ENCODE measurements at places on chromosomes 5 and 9.

GRCh38 chr5:158761161-158761560, 338.6 kb downstream of the EBF1 start:
- no peak for DNase-seq

DNA sequence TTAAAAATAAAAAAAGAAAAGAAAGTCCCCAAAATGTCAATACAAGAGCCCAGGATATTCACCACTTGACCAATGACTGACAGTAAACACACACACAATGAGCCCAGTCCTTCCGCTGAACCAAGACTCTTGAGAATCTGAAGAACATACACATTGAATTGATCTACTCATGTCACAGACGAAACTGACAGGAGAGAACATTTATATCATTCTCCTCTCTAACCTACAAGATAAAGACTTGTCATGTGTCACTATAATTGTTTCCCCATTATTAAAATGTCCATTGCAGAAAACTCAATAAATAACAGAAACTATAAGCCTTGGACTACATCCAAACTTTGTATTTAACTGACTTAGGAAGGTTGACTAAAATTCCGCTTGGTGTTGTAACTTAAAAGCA, 296.7 kb downstream of the EPB41L4A start:
- no peak for DNase-seq

DNA sequence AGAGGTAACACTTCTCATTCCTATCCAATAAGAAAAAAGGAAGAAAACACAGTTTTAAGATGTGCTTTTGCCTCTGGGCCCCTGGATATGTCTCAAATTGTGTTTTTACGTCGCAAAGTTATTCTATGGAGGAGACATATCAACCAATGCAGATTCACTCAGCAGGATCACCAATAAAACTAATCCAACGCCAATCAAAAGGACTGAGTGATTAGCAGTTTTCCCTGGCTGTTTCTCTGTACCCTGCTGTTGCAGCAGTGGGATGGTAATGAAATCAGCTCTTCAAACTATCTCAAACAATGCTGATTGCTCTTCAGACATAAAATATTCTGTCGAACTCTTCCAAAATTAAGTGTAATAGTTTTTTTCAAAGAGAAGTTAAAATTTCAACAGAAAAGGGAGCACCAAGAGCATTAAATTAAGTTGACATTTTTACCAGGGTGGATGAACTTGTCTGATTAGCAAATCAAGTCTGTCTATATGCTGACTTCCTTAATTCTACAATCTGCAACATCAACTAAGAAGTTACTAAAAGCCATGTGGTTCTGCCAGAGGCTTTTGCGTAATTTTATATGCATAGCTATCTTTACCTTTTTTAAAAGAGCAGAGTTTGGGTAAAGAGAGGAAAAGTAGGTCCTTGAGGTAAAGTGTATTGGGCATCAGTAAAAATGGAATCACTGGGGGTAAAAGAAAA, 9.7 kb upstream of the HK3 start:
- DNase-seq: no peak

GRCh38 chr5:171542525-171543140, 123.2 kb downstream of the FGF18 start:
- DNase-seq: no peak

GRCh38 chr9:132991351-132992300, 13.1 kb downstream of the GFI1B start:
- DNase-seq: no peak

DNA sequence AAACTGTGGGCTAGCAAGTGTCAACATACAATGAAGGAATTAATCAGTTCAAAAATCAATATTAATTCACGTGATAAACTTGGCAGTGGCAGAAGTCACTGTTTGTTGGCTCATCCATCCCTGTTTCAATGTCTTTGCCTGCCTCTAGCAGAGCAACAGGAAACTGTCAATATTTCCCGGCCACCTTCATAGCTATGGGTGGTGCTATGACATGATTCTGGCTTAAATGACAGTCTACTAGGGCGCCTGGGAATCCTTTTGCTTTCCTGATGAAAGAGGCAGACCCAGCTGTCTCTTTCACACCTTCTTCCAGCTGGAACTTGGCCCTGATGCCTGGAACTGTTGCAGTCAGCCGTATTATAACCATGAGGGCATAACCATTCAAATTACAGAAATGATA, 72.1 kb upstream of the DNAH5 start:
- DNase-seq: no peak

DNA sequence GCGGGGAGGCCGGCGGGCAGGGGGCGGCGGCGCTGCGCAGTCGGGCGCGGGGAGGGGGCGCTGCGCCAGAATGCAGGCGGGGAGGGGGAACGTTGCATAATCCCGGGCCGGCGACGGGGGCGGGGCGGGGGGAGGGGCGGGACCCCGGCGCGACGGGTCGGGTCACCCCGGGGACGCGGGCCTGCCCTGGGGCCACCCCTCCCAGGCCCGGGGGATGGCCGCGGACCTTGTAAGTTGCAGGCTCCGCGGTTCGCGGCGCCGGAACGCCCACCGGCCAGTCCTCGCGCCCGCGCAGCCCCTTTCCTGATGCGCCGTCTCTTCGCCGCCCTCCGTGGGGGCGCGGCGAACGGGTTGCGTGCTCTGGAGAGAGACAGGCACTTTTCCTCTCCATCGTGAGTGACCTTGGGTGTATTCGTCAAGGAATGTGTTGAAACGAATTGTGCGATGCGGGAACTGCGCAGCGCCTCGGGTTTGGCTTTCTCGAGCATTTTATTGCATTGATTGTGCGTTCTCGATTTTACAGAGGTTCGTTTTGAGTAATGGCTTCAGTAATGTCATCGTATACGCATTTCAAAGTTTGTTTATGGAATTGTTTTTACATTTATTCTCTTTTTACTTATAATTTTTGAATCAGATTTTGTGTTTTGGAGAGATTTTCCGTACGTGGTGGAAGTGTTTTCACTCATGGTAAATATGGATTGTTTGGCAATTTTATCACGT, 802 bp downstream of the SPIN1 start:
- peak; percentile 57 for DNase-seq

- DNase-seq: no peak
Measured at GRCh38 chr9:90007516-90008440, 403.0 kb downstream of the GADD45G start.

- DNase-seq: no peak
Measured at GRCh38 chr9:35560625-35561337, 44.3 kb upstream of the TESK1 start.

GRCh38 chr5:169283887-169284286, 17.1 kb downstream of the SLIT3 start:
- no peak for DNase-seq

- no peak for DNase-seq
Measured at GRCh38 chr9:5631026-5631425, 2.1 kb downstream of the RIC1 start.

DNA sequence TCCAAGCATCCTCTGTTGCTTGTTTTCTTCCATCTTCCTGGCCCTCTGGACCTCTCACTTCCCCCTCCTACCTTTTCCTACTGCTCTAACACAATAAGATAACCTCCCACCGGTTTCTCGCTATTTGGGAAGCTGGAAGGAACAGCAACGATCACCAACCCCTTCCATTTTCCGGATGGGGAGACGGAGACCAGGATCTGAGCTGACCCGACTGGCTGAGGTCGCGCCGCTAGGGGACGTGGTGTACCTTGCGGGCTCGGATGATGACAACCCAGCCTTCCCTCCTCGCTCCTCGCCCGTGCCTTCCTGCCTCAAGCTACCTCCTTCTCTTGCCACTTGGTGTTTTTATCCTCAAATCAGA, 1.9 kb downstream of the LPAR1 start:
- peak; percentile 54 for DNase-seq

DNA sequence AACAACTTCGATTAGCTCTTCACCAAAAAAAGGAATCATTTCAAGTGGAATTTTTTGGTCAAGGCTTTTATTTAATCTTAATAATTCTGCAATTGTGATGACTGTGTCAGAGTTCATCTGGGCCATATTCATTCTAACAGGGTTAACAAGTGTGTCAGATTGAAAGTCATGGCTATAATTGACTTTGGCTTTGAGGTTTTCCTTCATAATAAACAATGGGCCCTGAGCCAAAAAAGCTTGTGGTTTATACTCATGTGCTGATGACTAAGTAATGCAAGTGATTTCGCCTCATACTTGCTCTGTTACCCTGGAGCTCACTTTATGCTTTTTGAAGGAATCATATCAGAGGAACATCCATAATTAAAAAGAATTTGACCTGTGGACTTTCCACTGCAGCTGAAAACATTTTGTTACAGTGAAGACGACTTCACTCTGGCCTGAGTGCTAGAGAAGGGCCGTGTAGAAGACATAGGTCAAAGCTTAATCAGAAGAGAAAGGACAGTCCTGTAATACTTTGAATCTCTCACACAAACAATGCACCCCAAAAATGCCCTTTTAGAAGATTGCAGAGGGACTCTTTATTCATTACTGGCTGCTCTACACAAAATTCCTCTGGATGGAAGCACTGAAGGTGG, 101.7 kb downstream of the GDNF start:
- peak; percentile 10 for DNase-seq

DNA sequence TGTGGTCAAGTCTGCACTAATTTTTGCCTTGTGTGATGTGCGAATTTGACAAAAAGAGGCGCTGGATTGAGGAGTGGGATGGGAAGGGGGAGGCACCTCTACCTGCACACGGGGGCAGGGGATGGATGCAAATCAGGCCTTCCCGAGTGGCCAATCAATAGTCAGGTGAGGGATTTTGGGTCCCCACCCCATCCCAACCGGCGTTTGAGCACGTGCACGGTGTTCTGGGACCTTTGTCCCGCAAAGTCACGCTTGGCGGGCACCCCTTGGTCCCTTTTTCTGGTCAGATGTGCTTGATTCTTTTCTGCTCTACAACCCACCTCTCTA, 685 bp upstream of the ADAMTS19 start:
- no peak for DNase-seq

- no peak for DNase-seq
Measured at GRCh38 chr5:179436321-179437122, 91.3 kb upstream of the ADAMTS2 start.

DNA sequence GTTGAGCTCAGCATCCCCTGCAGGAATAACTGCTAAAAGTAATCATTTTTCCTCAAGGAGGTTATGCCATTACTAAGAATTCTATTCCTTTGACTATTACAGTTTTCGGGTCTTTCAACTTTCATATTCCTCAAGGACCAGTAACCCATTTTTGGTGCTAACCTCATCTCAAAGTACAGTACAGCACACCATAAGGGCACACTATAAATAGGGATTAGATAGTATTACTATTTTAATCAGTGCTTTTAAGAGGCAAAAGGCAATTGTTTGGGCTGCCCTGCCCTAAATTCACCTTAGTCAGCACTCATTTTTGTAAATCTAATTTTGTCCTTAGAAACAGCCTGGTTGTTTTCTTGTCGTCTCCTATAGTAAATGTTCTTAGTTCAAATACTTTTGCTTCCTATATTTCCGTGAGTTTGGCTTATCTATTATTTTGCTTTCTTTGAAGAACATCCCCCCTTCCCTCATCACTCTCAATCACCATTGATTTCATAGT, 13.6 kb upstream of the GARNL3 start:
- no peak for DNase-seq

DNA sequence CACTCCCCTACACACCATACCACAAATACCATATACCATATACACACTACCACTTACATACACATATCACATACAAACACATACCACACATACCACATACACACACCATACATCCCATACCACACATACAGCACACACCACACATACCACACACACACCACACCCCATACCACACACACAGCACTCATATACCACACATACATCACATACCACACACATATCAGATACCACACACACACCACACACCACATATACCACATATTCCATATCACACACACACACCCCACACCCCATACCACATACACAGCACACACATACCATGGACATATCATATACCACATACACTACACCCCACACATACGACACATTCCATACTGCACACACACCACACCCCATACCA, 276.6 kb downstream of the GADD45G start:
- no peak for DNase-seq

DNA sequence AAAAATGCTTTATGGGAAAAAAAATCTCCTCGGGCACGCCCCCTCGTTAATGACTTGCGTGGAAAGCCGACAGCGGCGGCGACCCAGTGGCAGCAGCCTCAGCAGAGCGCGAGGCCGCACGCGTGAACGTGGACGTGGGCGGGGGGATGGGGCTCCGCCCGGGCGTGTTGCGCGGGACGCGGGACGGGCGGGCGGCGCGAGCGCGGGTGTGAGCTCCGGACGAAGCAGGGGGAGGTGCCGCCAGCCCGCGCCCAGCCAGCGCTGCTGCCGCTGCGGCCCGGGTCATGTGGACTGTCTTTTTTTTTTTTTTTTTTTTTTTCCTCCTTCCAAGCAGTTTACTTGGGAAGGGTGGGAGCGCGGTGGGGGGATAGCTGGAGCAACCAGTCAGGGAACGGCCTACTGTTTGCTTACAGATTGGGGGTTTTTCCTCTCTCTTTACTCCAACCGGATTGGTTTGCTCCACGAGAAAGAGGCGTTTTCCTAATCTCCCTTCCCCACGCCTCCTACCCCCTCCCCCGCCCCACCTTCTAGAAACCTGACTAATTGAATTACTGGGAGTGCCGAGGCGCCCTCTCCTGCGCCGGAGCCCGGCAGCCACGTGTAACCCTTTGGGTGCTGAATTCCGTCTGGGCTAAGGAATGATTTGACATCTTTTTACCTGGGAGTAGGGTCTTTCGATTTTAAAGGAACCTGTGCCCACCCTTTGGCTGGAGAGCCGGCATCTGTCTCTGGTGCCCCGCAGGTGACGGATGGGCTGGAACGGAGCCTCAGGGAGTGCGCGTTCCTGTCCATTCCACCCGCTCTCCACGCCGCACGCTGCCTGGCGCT, 1.7 kb upstream of the EFNA5 start:
- peak; percentile 73 for DNase-seq

DNA sequence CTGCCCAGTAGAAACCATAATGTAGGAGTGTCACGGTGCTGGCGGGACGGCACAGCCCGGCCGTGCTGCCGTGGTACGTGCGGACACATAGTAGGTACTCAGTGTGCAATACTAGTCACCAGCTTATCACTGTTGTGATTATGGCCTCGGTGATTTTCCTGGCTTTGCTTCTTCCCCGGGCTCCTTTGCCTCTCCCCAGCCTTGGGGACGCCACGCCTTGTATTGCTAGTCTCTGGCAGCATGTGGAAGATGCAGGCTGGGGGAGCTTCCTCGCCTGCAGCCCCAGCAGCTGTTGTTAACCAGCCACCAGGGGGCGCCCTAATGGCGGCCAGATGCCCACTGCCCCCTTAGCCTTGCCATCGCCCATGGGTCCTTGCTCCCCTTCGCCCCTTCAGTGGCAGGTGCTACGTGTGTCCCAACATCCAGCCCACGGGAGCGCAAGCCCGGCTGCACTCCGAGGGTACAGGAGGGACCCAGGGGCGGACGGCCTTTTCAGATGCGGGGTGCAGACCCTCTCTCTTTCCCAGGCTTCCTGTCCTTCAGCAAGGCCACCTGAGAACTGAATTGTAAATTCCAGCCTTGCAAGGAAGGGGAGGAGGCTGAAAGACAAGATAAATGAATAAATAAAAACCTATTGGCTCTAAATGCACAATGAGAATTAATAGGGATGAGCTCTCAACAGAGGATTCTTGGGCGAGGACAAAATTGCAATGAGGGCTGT, 8.0 kb downstream of the NTNG2 start:
- DNase-seq: peak; percentile 64

Measured in midbrain (tissue), 1 donor.